ENCODE measurements at places on chromosomes 1 and 21. TPM values are rescaled to one million over a fixed set of nuclear protein-coding genes. Genes with fewer than 3 reads are reported as not detected.

GRCh38 chr1:1308756-1309250 lies 406 bp downstream of the PUSL1 start:
- no peak for DNase-seq

DNA sequence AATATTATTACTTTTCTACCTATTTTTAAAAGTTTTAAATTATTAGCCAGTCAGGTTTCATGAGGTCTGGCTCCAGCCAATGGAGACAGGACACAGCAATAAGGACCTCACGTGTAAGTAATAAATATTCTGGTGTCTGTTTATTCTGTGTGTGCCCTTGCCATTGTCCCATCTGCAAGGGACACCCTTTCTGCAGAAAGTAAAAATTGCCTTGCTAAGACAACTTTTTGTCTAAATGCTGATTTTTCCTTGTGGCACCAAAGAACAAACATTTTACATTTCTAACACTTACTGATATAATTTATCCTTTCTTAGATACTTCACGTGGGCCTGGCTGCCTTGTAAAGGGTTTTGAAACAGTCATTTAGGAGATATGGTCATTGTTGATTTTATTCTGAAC lies 29.4 kb downstream of the OVAAL start:
- DNase-seq, result no peak

Gene SHISA4
- polyA plus RNA-seq, result 15.9 TPM

- DNase-seq, result no peak
These were observed 602.3 kb downstream of the NUF2 start for GRCh38 chr1:163924041-163924440.

Gene PYHIN1
- 0.94 TPM for polyA plus RNA-seq

- DNase-seq, result no peak
These were observed 192.1 kb downstream of the DUSP10 start for GRCh38 chr1:221549815-221550214.

DNA sequence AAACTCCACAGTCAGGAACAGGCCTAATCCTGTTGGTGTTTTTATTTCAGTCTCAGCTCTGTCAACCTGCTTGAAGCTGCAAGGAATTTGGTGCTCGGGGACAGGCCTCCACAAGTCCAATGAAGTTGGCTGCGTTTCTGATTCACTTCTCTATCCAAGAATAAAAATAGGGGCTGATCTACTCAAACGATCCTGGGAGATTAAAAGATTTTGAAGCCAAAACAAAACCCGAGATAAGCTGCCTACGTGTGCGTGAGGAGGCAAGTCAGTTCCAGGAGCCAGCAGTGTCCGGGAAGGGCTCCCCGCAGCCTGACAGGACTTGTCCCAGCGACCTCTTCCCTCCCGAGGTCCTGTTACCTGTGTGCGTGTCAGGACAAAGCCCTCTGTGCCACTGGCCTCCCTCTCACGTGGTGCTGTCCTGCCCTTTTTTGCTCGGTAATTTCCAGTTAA lies 98.0 kb downstream of the ETS2 start:
- no peak for DNase-seq

DNA sequence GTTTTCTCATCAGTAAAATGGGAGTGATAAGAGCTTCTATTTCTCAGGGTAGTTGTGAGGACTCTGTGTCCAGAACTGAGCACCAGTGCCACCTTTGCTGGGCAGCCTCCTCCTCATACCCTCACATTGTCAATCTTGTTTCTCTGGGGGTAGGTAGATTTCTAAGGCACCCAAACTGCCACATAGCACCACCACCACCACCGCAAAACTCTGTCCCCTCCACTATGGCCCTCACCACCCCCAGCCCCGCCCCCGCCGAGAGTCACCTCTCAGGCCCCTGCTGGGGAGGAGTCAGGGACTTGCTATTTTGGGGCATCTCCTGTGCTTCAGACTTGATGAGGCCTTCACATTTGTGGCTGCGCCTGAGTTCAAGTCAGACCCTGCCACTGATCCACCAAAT lies 549.2 kb downstream of the PTPRU start:
- DNase-seq, result no peak

GRCh38 chr1:48701445-48701844 lies 75.2 kb downstream of the BEND5 start:
- no peak for DNase-seq

Gene NCAM2
- 0.45 TPM for polyA plus RNA-seq

- no peak for DNase-seq
These were observed 11.6 kb upstream of the KCNJ15 start for GRCh38 chr21:38244885-38245869.

Gene CD2
- 5.0 TPM for polyA plus RNA-seq

Gene ANKRD35
- 2.1 TPM for polyA plus RNA-seq

- peak; percentile 26 for DNase-seq
These were observed 18.1 kb downstream of the CFAP45 start for GRCh38 chr1:159881622-159882526.

GRCh38 chr1:43435146-43436145 lies 18.3 kb downstream of the HYI start:
- peak; percentile 71 for DNase-seq

Gene TMEM50B
- 35.4 TPM for polyA plus RNA-seq

Data from lung (tissue), 17 donors.